Breast epithelium (tissue), 4 donors: ENCODE measurements at places on chromosomes 6 and 20. TPM values are rescaled to one million over a fixed set of nuclear protein-coding genes. Genes with fewer than 3 reads are reported as not detected.
A peak's percentile ranks its signal among the peaks of the same experiment; 100 is the strongest.

SLC17A3 gene
- not detected for total RNA-seq

SEL1L2 gene
- 7.4 TPM for total RNA-seq

DNA sequence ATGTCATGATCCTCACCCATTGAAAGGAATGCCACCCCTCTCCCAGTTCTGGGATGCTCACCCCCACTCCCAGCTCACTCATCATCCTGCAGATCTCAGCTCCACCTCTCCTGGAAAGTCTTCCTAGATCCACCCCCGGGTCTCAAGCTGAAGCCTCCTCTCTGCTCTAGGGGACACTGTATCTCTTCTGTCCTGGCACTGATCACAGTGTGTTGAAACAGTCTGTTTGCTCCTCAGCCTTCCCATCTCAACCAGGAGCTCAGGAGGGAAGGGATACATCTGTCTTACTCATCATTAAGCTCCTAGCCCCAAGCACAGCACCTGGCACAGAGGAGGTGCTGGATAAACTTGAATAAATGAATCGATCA is 80.1 kb downstream of the MRPL14 start:
- no peaks in the 10 kb centered on the region for H3K36me3 ChIP-seq
- DNase-seq: no peak
- no peaks in the 10 kb centered on the region for H3K27me3 ChIP-seq
- H3K4me1 ChIP-seq: peaks cover 51% of the 10 kb centered on the region
- no peak overlapping the region for H3K4me3 ChIP-seq
- H3K27ac ChIP-seq: peak overlapping the region; percentile 84

GRCh38 chr6:161351858-161352257 is 78.0 kb upstream of the AGPAT4 start:
- H3K27me3 ChIP-seq: no peaks in the 10 kb centered on the region
- H3K4me1 ChIP-seq: no peaks in the 10 kb centered on the region
- no peak overlapping the region for H3K4me3 ChIP-seq
- DNase-seq: no peak

DNA sequence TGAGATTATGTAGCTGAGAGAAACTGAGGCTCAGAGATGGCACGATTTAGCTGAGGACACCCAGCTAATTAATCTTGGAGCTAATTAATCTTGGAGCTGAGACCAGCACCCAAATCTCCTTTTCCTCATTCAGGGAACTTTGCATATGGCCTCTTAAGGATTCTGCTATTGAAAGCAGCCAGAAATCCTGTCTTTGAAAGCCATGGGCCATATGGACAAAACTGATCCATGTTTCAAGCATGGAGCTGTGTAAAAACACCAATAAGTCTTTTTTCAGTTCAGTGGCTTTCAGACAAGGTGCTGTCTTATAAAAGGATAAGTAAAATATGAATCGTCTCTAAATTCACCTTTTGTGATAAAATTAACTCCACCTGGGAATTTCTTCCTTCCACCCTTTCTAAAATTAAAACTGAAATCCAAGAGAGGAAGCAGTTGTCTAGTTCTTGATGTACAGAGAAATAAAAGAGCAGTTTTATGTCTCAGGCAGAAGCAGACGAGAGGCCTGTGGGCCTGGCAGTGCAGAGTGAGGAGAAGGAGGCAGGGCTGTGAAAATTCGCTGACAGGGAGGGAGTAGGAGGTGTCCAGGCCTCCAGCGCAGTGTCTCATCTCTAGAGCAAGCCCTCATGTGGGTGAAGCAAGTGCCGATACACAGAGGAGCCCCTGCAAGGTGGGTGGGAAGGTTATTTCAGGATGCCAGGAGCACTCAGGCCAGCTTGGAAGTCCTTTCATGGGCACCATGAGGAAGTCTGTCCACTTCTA is 266.9 kb downstream of the UST start:
- no peaks in the 10 kb centered on the region for H3K4me1 ChIP-seq
- H3K27me3 ChIP-seq: no peaks in the 10 kb centered on the region

- H3K36me3 ChIP-seq: no peaks in the 10 kb centered on the region
- no peaks in the 10 kb centered on the region for H3K27me3 ChIP-seq
- no peaks in the 10 kb centered on the region for H3K4me1 ChIP-seq
Observed at GRCh38 chr6:14083262-14083661, 34.3 kb upstream of the CD83 start.
